ENCODE measurements at places on chromosomes 13 and 19.
A peak's percentile ranks its signal among the peaks of the same experiment; 100 is the strongest.

- DNase-seq = no peak
Observed at GRCh38 chr19:31613683-31614219, 264.5 kb upstream of the TSHZ3 start.

- DNase-seq = no peak
Observed at GRCh38 chr13:106593132-106593531, 25.2 kb upstream of the ARGLU1 start.

GRCh38 chr19:39342647-39343305, 555 bp downstream of the SAMD4B start:
- DNase-seq = no peak

DNA sequence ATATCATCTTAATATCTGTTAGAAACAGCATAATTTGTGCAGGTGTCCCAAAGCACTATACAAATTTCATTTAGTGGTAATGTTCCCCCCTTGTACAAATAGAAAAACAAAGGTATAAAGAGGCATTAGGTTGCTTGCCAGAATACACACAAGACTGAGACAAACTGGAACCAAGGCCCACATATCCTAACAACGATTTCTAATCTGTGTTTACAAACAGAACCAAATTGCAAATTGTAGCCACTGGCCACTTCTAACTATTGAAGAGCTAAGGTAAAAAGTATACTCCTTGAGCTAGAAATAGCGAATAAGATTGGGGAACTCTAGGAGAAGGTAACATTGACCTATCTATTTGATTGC, 526.1 kb downstream of the KLF12 start:
- peak; percentile 69 for DNase-seq

DNA sequence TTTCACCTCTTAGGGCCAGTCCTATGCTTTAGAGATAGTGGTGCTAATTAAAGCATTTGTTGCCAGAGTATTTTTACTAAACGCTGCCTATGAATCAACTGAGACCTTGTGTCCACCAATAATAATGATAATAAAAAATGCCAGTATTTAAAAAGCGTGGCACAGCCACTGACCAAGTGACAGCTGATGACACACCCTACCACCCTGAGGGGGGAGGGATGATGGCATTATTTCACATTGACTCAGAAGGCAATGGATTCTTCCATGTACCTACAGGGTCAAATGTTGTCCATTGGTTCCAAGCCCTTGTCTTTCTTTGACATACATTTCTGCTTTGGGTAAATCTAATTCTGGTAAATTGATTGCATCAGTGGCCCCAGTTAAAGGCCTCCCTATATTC, 384.4 kb downstream of the DLEU7 start:
- DNase-seq = no peak

DNA sequence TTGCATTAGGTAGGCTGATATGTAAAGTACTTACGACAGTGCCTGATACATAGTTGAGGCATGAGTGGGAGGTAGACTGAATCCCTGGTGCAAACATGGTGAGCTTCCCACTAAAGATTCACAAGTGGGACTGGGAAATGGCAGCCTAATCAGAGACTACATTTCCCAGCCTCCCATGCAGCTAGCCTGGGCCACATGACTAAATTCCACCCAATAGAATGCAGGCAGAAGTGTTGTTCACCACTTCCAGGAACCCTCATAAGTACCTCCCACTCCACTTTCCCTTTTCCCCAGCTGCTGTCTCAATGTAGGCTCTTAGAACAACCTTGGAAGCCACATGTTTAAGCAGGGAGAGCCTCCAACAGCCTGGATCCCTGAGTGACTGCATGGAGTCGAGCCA, 104.9 kb downstream of the CACNA1A start:
- no peak for DNase-seq

DNA sequence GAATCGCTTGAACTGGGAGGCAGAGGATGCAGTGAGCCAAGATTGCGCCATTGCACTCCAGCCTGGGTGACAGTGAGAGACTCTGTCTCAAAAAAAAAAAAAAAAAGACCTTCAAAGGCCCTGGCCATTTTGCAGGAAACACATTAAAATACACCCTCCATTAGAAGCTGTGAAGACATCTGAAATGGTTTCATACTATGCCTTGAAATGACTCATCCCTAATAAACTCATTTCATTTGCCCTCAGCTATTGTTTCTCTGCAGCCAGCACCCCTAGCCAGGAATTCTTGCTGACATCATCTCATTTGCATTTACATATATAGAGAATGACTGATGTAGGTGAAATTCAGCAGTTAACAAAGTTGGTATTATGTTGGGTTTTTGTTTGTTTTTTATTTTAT, 8.7 kb downstream of the EML2 start:
- DNase-seq = no peak

- no peak for DNase-seq
Observed at GRCh38 chr19:18533058-18533457, 10.3 kb downstream of the FKBP8 start.

DNA sequence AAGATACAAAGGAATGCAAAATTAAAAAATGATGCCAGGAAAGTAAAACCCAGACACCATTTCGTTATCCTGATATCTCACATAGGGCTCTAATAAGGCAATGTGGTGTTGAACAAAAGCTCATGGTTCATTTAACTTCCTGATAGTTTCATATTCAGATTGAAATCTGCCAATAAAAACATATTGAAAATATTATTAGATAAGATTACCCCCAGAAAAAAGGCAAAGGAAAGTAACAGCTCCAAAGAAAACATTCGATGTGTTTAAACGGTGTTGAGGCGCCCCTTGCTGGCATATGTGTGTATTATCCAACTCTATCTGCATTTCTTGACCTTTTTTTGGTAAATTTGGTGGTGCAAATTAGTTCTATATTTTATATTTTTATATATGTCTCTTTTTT, 75.9 kb downstream of the ESD start:
- peak; percentile 27 for DNase-seq

- no peak for DNase-seq
Observed at GRCh38 chr13:93262729-93263345, 36.2 kb downstream of the GPC6 start.

DNA sequence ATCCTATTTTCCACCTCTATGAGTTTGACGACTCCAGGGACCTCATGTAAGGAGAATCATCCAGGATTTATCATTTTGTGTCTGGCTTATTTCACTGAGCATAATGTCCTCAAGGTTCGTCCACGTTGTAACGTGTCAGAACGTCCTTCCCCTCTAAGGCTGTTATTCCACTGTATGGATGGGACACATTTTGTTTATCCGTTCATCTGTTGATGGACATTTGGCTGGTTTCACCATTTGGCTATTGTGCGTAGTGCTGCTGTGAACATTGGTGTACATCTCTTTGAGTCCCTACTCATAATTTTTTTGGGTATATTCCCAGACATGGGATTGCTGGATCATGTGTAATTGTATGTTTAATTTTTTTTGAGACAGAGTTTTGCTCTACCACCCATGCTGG, 21.5 kb downstream of the CRTC1 start:
- DNase-seq = no peak

DNA sequence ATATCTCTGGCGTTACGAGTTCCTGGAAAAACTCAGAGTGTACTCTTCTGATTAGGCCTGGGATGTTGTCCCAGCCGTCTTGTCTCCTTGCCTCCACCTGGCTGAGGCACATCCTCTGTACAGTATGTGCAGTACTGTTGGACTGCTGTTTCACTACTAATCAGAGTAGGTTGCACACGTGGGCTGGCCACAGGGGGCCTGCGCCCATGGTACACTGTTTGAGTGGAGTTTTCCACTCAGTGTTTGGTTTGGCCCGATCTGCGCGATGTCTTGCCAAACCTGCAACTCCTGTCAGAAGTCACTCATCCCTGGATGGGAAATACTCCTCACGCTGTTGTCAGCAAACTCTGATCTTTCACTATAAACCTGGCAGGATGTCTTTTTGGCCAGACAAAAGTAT, 189.6 kb upstream of the CSNK1A1L start:
- DNase-seq = no peak

DNA sequence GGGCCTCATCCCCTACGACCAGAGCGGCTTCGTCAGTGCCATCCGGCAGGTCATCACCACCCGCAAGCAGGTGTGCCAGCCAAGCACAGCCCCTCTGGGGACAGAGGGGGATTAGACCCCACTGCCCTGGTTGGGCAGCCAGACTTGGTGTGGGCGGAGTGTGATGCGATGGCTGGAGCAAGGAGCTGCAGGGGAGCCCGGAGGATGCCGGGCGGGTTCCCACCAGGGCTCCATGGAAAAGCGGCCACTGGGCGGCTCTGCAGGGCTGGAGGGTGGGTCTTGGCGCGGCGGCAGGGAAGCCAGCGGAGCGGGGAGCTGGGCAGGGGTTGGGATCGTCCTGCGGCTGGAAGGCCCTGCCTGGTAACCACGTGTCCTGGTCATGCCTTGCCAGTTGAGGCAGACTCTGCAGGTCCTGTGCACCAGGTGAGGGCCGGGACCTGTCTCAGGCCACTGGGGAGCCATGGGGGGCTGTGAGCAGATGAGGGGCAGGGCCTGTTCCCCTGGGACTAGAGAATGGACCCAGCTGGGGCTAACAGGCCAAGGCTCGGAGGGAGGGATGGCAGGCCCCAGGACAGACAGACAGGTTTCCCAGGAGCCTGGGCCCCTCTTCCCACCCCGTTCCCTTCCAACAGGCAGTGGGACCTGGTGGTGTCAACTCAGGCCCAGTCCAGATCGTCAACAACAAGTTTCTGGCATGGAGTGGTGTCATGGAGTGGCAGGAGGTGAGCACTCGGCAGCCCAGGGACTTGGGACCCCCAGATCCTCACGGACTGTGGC, 6.3 kb downstream of the PTOV1 start:
- no peak for DNase-seq

- DNase-seq = no peak
Observed at GRCh38 chr19:48553676-48554384, 1.9 kb downstream of the SULT2B1 start.

DNA sequence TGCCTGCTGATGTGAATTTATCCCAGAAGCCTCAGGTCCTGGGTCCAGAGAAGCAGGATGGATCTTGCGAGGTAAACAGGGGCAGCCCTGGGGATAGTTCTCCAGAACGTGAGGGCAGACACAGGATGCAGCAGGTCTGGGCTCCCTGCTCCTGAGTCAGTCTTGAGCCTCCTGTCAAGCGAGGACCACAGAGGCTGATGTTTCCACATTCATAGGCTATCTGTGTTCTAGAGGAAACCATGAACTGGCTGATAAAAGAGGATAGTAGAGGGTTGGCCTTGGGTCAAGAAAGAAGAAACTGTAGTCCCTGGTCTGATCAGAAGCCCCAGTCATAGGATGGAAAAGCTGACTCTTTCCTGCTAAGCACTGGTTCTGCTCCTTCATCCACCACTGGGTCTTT, 2.2 kb downstream of the ZNF175 start:
- DNase-seq = no peak

GRCh38 chr13:76724421-76724820, 161.8 kb downstream of the KCTD12 start:
- DNase-seq = no peak

GRCh38 chr13:110073982-110074381, 233.0 kb downstream of the COL4A1 start:
- no peak for DNase-seq

DNA sequence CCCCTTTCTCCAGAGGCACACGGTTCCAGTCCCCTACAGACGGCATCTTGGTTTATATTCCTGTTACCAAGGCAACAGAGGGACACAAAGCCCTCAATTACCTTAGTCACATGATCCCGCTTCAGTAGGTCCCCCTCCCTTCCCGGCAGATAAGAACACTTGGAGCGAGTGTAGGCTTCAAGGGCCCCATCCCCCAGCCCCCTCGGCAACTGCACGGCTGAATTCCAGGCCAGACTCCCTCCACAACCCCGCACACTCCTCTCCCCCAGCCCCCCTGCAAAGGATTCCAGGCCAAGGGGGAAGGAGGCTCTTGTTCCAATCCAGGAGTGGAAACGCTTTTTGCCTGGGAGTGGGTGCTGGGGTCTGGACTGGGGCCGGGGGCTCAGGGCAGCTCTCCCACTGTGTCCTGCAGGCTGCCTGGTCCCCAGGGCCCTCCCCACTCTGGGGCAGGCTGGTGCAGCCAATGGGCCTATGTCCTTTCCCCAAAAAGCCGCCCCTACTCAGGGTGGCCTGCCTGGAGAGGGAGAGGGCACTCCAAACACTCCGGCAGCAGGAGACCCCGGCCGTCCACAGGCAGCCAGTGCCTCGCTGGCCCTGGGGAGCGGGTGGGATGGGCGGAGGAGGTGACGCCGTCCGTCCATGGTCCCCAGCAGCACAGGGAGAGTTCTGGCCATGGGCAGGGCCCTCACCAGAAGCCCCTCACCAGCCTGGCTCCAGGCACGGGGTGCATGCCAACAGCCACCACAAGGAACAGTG, 62.6 kb downstream of the MLLT1 start:
- peak; percentile 85 for DNase-seq

- DNase-seq = no peak
Observed at GRCh38 chr13:36124236-36124822, 6.9 kb downstream of the DCLK1 start.

DNA sequence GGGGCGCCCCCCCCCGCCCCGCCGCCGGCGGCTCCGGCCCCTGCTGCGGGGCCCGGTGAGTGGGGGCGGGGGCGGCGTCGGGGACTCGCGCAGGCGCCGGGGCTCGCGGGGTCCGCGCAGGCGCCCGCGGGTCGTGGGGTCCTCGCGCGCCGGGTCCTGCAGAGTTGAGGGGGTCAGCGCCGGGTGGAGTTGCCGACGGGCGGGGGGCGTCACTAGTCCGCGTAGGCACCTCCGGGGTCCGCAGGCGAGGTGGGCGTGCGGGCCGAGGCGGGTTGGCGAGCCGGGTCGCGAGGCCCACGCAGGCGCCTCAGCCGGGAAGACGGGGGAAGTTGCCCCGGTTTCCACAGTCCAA, 365 bp downstream of the PPP6R1 start:
- peak; percentile 22 for DNase-seq

- peak; percentile 44 for DNase-seq
Observed at GRCh38 chr19:18322318-18322758, 538 bp downstream of the LSM4 start.

- no peak for DNase-seq
Observed at GRCh38 chr19:48461982-48462655, 6.7 kb downstream of the KCNJ14 start.

GRCh38 chr13:110323172-110323891, 16.2 kb downstream of the COL4A2 start:
- no peak for DNase-seq

DNA sequence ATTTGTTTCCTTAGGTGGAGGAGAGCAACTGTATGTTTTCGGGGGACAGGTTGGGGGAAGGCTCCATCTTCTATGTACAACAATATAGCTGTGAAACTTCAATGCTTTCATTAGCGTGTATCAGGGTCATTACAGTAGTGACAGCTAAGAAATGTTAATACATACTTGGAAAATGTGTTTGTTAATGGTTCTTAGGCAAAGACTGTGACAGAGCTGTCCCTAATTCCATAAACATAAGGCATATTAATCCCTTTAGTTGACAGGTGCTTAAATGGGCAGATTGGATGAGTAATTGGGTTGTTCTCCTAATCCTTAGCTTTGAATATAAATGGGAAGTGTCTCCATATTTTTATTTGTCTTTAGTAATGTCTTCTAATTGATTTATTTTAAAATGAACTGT, 313.7 kb downstream of the HS6ST3 start:
- no peak for DNase-seq

GRCh38 chr13:30665638-30666037, 47.9 kb downstream of the USPL1 start:
- no peak for DNase-seq

DNA sequence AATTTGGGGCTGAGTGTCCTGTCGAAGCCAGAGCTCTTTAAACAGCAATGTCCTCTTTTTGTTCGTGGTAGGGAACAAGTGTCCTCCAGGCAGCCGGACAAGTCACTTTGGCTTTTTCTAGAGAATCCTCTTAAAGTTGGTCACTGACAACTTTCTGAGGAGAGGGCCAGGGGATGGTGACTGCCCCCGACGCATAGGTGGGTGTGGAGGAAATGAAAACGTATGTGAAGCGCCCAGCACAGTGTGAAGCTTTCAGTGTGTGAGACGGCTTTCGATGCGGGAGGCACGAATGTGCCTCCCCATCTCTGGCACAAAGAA, 45.8 kb upstream of the ZNF536 start:
- DNase-seq = no peak
